ENCODE measurements at places on chromosomes 1 and 21.

DNA sequence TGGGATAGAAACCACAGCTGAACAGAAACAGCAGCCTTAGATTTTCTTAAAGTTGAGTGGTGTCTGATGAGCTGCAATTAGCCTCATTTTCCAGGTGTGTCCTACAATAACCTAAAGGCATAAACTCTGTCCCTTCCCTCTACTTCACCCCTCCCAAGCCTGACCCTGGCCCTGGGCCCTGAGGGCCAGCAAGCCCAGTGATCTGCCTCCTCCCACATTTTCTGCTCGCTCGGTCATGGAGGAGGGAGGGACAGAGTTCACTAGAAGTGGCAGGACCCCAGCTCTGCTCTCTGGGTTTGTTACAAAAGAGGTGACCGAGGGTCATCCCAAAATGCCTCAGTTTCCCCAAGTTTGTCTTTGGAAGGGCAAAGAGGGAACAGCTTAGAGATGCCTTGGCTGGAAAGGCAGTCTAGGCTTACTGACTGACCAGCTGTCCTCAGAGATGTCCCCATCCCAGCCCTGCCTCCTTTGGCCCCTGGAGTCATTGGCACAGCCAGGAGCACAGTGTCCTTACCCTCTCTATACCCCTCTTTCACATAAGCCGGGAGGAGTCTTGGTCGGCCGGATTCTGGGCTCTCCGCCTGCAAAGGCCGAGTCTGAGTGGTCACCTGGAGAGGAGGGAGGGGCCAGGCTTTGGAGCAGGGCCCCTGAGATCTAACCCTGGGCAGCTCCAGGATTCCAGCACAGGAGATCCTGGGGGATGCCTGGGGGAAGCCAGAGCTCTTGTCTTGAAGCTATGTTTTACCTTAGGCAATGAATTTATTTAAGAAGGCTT, 172.7 kb downstream of the PTPRU start:
- H3K4me3 ChIP-seq = no peak overlapping the region
- no peaks in the 10 kb centered on the region for H3K36me3 ChIP-seq
- H3K27ac ChIP-seq = no peak overlapping the region
- DNase-seq = no peak
- H3K27me3 ChIP-seq = peaks cover 3% of the 10 kb centered on the region

GRCh38 chr1:156599811-156600210, 1.5 kb downstream of the GPATCH4 start:
- peaks cover 8% of the 10 kb centered on the region for H3K4me1 ChIP-seq
- peaks cover 49% of the 10 kb centered on the region for H3K36me3 ChIP-seq
- H3K27me3 ChIP-seq = no peaks in the 10 kb centered on the region
- H3K27ac ChIP-seq = no peak overlapping the region
- no peak overlapping the region for H3K4me3 ChIP-seq

GRCh38 chr1:226714148-226714547, 24.9 kb downstream of the ITPKB start:
- H3K4me3 ChIP-seq = no peak overlapping the region
- no peaks in the 10 kb centered on the region for H3K36me3 ChIP-seq
- no peaks in the 10 kb centered on the region for H3K4me1 ChIP-seq
- no peak overlapping the region for H3K27ac ChIP-seq
- H3K27me3 ChIP-seq = no peaks in the 10 kb centered on the region

DNA sequence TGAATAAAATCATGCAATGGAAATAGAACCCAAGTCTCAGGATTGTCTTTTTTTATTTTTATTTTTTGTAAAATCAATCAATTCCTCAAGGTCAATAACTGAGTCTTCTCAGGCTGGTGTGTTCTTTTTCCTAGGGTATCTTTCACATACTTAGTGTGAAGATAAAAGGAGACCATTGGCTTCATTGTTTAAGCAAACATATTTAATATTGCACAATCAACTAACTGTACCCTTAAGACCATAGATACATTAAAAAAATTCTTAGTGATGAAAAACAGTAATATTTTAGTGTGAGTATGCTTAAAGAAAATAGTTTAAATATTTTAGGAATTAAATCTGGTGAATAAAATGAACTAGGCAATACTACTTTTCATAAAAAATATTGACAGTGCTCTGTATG, 31.4 kb downstream of the PDE4B start:
- no peak overlapping the region for H3K27ac ChIP-seq
- H3K27me3 ChIP-seq = no peaks in the 10 kb centered on the region
- H3K4me3 ChIP-seq = no peak overlapping the region
- no peaks in the 10 kb centered on the region for H3K4me1 ChIP-seq

DNA sequence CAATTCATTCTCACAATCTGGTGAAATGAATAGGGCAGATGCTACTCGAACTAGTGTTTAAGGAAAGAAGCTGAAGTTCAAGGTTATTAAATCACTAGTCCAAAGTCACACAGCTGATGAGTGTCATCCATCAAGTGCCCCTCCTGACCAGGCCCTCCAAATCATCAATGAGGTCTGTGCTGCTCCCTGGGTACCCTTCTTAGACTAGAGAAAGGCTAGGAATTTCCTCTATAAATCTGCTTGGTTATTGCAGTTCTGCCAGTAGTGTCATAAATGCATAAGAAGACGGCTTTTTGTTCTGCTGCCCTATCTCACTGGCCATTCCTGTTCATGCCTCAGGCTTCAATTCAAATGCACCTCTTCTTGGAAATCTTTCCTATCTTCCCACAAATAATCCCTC, 5.5 kb upstream of the KRTAP21-1 start:
- H3K36me3 ChIP-seq = no peaks in the 10 kb centered on the region
- DNase-seq = no peak
- no peak overlapping the region for H3K27ac ChIP-seq
- H3K4me3 ChIP-seq = no peak overlapping the region

All from RWPE2 (cell line).